ENCODE measurements at places on chromosomes 5 and 9.

- DNase-seq: no peak
Measured at GRCh38 chr5:147965715-147966114, 59.4 kb upstream of the C5orf46 start.

GRCh38 chr9:86962692-86963091 lies 15.4 kb upstream of the GAS1 start:
- DNase-seq: no peak

GRCh38 chr5:97635553-97635952 lies 452.5 kb upstream of the RIOK2 start:
- no peak for DNase-seq

- no peak for DNase-seq
Measured at GRCh38 chr9:91312717-91313325, 48.9 kb downstream of the AUH start.

DNA sequence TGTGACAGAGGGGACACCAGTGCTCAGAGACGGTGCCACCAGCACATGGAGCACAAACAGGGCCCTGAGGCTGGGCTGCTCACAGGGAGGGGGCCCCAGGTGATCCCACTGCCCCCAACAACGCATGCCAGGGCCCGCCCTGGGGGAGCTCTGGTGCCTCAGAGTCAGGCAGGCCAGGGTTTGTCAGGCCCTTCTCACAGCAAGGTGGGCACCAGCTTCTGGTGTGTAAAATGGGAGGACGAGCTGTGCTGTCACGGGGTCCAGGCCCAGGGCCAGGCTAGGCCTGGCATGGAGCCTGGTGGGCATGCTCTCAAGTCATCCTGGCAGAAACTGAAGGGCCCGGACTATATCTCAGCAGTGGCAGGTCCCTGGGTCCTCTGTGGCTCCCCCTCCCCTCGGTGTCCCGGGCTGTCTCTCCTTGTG lies 34.5 kb downstream of the PRRT1B start:
- no peak for DNase-seq

DNA sequence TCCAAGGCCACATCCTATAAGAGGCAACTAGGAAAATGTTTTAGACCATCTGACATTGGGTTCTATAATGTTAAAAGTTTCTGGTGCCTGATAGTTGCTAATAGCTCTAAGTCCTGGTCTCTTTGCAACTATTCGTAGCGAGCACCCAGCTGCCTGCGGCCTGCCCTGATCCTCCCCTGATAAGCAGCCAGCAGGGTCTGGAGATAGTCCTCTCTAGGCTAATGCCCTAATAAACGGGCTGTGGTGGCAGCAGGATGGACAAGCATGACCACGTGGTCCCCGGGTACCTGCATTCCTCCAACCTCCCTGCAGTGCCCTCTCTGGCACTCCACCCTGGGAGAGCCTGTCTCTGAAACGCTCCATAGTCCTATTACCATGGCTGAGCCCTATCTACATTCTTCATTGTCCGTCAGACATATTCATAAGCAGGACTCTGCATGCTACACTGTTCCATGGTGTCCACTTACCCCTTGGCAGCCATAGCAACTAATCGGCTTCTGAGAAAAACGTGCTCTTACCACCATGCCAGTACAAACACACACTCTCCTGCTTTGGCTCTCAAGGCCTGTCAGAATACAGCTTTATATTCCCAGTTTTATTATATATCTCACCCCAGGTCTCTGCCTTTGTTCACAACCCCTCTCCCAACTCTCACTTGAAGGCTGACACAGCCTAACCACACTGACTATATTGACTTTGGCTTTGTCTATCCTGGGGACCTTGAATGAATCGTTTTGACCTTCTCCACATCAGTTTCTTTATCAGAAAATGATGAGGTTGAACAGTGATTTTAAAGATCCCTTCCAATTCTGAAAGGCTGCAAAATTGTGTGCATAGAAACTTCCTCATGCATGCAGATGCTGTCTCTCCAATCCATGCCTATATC lies 49.9 kb upstream of the DAPK1 start:
- no peak for DNase-seq

DNA sequence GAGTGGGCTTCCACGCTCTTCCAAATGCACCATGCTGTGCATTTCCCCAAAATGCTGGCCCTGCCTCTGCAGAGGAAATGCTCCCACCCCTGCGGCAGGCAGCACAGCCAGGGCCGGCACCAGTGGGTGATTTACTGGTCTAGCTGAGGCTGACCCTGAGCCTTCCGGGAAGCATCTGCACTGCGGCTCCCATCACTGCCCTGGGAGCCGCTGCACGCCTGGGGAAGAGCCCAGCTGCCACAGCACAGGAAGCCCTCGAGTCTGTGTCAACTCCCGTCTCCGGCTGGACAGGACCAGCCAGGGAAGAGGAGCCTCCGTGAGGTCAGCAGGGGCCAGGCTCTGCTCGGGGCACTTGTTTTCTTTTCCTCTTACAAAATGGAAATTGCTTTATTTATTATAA lies 25.1 kb upstream of the EEIG1 start:
- DNase-seq: no peak

GRCh38 chr5:31106691-31107090 lies 86.8 kb upstream of the CDH6 start:
- DNase-seq: no peak

DNA sequence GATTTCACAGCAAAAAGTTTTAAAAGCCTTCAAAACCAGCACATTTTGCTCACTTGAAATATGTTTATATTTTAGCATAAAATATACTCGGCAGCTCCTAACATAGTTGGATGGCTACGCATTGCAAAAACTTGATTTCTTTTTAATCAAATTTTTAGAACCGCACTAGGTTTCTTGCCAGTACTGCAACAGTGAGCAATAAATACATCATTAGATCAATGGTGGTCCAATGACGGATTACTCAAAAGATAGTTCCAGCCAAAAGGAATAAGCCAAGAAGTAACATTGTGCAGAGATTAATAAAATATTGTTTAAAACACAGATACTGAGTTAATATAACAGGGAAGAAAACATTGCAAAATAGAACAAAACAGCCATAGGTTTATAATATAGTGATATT lies 5.5 kb downstream of the MARCHF3 start:
- no peak for DNase-seq

DNA sequence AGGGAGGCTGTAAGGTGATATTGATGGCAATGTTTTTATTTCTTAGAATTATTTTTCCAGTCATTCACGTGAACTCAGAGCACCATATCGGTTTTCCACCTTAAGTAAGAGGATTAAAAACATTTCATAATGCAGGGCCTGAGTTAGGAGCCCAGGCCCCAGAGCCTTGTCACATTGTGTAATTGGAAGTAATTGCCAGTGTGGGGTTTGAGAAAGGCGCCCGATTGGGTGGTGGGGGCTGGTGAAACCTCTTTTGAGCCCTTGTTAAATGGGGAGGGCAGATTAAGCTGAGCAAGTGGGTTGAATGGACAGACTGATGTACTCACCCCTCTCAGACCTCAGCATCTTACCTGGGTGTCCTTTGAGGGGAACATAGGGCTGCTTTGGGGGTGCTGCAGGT lies 116.7 kb upstream of the PITX1 start:
- DNase-seq: no peak

GRCh38 chr5:135235551-135236227 lies 163.3 kb downstream of the MACROH2A1 start:
- DNase-seq: no peak
